Skeletal muscle cell (primary cell): ENCODE measurements at places on chromosomes 5 and 9.

- DNase-seq = no peak
Measured at GRCh38 chr5:134275822-134276221, 49.9 kb upstream of the PPP2CA start.

DNA sequence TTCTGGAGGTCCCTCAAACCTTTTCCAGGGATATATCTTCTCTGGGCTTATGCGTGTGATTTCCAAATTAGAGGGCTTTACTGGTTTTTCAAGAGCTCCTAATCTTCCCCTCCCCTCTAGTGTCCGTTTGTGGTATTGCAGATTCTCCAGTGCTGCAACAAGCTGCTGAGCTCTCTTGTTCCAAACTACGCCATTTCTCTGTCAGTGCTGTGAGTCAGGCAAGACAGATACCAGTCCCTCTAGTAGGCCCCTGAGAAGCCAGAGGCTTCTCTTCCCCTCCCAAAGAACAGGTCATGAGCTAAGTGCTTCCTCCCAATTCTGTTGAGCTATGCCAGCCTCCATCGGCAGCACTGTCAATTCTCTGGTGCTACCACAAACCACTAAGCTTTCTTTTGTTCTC lies 149.5 kb downstream of the FANCC start:
- DNase-seq = peak; percentile 87

- DNase-seq = no peak
Measured at GRCh38 chr5:75716715-75717081, 539 bp downstream of the POC5 start.

DNA sequence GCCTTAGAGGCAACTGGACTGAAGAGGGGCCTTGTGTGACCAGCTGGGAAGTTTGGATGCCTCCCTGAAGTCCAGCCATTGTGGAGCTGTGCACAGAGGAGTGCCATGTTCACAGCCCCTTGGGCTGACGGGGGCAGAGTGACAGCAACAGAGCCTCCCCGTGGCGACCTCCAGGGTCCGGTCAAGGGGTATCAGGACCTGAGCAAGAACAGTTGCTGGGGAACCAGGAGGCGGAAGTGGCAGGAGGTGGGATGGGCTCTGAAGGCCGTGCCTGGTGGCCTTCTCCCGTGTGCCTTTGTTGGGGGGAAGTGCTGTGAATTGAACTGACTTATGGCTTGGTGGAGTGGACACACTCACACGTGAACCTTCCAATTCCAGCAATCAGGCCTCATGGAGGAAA lies 14.0 kb downstream of the BNIP1 start:
- DNase-seq = no peak

- no peak for DNase-seq
Measured at GRCh38 chr5:111691914-111692313, 65.1 kb downstream of the NREP start.

DNA sequence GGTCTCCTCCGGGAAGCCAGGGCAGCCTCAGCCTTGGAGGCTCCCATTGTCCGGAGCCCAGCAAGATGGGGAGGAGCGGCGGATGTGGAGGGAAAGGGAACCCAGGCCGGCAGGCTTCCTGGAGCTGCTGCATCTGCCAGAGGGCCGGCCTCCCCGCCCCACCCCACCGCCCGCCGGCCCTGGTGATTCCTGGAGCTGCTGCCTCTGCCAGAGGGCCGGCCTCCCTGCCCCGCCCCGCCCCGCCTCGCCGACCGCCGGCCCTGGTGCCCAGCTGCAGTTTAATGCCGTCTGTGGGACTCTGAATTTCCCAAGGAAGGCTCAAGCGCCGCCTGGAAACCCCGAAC lies 31.6 kb downstream of the EXD3 start:
- DNase-seq = no peak

DNA sequence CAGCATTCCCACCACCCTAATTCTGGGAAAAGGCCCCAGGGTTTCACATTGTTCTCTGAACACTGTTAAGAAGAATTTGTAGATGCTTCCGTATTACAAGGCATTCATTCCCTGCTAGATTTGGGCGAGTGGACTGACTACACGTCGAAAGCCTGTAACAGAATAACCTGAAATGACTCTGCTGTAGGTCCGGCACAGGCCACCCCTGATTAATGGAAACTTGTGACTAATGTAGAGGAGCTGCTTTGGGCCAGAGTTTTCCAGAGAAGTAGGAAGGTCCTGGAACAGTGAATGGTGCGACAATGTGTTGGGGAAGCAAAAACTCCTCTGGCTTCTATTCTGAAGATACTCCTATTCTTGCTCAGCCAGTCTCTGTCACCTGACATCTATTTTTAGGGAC lies 87.6 kb downstream of the NR3C1 start:
- DNase-seq = no peak

- peak; percentile 14 for DNase-seq
Measured at GRCh38 chr5:125370461-125371205, 624.2 kb upstream of the ZNF608 start.

GRCh38 chr5:93574491-93575305 lies 6.3 kb downstream of the NR2F1-AS1 start:
- no peak for DNase-seq

- DNase-seq = no peak
Measured at GRCh38 chr9:111871499-111871855, 25.1 kb upstream of the UGCG start.

- DNase-seq = peak; percentile 66
Measured at GRCh38 chr9:95504053-95504963, 12.5 kb downstream of the PTCH1 start.

- DNase-seq = no peak
Measured at GRCh38 chr9:134338394-134339182, 12.3 kb downstream of the RXRA start.

DNA sequence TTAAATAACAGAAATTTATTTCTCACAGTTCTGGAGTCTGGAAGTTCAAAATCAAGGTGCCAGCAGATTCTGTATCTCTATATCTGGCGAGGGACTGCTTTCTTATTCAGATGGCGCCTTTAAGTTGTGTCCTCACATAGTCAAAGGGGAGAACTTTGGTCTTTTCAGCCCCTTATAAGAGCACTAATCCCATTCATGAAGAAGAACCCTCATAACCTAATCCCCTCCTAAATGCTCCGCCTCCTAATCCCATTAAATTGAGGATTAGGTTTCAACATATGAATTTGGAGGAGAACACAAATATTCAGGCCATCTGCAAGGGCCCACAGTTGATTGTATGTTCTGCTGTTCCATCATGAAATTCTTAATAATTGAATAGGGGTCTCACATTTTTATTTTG lies 10.8 kb upstream of the CCDC152 start:
- no peak for DNase-seq
